KG1 (cell line): ENCODE measurements at places on chromosomes 7 and 10.
A peak's percentile ranks its signal among the peaks of the same experiment; 100 is the strongest.

DNA sequence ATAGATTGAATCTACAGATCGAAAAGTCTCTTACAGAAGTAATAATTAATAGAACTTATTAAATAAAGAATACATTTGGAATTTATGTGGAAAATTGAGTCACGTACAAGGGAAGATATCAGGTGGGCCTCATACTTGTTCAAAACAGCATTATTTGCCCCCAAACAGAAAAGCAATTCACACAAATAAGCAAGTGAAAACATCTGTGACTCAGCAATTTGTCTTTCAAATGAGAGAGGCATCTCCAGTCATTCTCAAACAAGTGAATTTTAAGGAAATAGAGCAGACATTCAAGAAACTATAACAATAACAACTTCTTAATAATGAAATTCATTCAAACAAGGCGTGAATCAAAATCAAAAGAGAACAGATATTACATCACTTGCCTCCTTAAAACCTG lies 50.1 kb downstream of the SEMA3A start:
- DNase-seq: no peak

DNA sequence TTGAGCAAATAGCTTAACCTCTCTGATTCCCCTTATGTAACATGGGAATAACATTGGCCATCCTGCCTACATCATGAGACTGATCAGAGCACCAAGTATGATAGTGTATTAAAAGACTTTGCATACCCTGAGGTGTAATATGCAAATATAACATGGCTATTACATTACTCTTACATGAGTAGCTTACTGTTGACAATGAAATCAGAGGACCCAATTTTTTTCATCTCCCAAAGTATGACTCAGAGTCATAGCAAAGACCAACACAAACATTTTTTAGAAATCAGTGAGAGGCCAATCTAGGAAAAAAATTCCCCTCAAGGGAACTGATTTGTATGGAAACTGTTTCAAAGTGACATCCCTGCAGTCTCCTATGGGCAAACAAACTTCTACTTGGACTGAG lies 47.0 kb upstream of the TMEM140 start:
- DNase-seq: no peak

DNA sequence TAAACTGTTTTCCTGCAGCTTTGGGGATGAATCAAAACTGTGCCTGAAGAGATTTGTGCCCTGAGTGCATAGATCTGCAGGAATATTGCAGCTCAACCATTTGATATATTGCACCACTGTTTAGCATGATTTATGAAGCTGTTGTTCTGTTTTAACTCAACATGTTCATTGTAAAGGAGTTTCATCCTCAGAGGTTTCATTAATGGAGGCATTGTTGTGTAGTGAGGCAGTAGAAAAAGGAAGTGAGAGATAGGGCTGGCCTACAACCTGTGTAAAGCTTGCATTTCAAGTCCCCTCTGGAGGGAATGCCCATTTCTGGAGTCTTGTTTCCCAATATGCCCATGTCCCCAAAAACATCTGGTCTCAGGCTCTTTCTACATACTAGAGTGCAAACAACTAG lies 67.5 kb downstream of the DNAJC12 start:
- no peak for DNase-seq

DNA sequence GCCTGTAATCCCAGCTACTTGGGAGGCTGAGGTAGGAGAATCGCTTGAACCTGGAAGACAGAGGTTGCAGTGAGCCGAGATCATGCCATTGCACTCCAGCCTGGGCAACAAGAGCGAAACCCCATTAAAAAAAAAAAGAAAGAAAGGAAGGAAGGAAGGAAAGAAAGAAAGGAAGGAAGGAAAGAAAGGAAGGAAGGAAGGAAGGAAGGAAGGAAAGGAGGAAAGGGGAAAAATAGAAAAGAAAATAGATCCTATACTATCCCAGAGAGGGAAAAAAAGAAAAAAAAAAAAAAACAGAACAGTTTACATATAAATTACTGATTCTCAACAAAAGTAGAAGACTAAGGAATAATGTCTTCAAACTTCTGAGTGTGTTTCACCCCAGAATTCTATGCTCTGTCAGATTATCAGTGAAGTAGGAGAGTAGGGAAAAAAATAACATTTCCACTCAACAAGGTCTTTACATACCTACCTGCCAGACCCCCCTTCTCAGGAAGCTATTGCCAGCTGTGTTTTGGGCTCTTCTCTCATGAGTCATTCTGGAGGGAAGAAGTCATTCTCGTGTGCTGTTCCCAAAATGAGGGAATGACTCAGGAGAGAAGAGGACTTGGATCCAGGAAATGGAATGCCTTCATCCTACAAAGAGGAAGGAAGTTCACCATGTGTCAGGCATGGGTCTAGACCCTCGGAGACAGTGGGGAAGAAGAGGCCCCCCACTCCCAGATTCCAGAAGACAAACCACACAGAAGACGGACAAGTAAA lies 20.9 kb downstream of the RGS10 start:
- DNase-seq: no peak

DNA sequence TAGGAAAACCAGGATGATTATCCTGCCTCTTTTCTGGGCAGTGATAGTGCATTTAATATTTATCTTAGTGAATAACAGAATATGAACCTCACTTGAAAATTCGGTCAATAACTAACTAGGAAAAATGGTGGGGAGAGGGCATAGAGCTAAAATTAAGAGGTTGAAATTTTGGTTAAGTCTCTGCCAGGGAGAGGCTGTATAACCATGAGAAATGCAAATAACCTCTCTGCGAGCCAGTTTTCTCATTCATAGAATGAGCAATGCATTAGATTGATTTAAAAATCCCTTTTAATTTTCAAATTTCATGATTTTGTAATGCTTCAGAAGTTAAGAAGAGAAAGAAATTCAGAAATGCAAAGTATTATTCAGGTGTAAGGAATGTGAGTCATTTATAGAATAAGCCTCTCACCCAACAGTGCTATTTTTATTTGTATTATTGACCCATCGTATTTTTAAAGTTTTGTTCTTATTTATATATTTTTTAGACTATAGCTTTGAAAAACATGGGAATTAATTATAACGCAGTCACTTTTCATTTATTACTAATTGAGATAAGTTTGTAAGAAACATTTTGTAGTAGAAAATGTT lies 104.7 kb downstream of the PHF14 start:
- DNase-seq: no peak

DNA sequence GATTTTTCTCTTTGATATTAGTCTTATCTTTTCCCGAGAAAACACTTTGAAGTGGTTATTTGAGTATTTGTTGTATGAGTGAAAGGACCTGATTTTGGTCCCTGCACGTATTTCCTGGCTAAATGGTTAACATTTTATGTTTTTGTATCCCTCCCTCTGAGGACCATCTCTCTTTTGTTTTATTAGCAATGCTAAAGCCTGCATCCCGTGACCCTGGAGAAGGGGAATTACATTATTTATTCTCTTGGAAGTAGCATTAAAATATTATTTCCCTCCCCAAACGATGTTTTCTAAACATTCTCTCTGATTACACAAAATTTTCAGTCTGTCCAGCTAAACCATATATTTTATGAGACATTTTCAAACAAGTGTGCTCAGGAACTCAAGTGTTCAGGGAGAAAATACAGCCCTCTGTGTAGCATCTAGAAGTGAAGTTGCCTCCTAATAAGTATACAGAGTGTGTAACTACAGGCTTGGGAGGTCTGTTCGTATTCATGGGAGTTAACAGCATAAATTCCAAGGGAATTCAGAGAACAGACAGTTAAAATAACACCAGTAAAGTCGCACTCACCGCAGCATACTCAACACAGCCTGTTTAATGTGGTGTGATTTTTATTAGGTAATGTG lies 163.8 kb upstream of the NPVF start:
- DNase-seq: no peak

DNA sequence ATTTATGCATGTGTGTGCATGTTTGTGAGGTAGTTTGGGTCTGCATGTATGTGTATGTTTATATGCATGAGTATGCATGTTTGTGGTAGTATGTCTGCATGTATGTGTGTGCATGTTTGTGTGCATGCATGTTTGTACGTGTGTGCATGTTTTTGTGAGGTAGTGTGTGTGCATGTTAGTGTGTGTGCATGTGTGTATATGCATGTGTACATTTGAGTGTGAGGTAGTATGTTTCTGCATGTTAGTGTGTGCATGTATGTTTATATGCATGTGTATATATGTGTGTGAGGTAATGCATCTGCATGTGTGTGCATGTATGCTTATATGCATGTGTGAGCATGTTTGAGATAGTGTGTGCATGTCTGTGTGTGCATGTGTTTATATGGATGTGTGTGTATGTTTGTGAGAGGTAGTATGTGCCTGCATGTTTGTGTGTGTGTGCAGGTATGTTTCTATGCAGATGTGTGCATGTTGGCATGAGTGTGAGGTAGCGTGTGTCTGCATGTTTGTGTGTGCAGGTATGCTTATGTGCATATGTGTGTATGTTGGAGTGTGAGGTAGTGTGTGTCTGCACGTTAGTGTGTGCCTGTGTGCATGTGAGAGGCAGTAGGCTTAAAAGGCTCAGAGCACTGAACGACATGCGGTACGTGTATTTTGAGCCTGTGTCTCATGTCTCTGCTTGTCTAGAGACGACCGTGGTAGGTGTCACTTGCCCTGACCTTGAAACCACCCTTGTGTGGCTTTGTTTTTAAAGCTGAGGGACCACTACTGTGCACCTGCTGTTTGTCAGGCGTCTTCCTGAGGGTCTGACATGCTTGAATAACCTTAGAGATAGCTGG lies 43.7 kb downstream of the PFKP start:
- no peak for DNase-seq

DNA sequence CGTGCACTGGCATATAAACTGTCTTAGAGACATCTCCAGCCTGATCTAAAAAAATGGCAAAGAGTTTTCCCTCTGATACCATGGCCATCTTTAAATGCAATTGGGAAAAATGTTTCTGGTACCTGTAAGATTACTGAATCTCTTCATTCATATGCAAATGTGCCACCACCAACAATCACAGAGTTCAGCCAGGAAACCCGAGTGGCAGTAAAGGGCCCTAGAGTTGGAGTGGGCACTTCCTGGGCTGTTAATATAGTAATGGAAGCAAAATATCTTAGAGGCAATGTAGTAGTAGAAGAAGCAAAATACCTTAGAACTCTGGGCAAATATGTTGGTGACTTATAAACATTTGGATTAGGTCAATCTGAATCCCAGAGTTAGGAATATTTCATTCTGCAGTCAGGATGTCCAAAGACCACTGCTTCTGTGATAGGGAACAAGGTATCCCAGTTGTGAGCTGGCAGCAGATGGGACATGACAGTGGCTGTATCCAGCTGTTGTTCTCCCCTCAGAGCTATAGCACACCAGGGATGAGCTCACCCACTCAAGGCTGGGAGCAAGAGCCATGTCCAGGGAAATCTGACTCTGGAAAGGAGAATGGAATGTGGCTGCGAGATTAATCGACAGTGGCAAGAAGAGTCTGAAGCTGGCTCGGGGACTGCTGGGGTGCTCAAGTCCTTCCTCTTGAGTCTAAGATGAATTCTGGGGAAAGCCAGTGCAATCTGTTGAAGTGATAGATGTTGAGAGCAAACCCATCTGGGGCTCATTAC lies 332.1 kb downstream of the PHTF2 start:
- no peak for DNase-seq

GRCh38 chr7:114934086-114934485 lies 12.2 kb downstream of the MDFIC start:
- DNase-seq: no peak

- DNase-seq: no peak
Observed at GRCh38 chr7:55023841-55024505, 5.2 kb downstream of the EGFR start.

GRCh38 chr7:69418869-69419670 lies 179.2 kb upstream of the AUTS2 start:
- no peak for DNase-seq

GRCh38 chr10:9302140-9302746 lies 1247.8 kb downstream of the GATA3 start:
- peak; percentile 85 for DNase-seq

GRCh38 chr7:94540428-94540827 lies 30.8 kb downstream of the CASD1 start:
- no peak for DNase-seq

- no peak for DNase-seq
Observed at GRCh38 chr10:89001729-89002072, 11.1 kb downstream of the FAS start.

DNA sequence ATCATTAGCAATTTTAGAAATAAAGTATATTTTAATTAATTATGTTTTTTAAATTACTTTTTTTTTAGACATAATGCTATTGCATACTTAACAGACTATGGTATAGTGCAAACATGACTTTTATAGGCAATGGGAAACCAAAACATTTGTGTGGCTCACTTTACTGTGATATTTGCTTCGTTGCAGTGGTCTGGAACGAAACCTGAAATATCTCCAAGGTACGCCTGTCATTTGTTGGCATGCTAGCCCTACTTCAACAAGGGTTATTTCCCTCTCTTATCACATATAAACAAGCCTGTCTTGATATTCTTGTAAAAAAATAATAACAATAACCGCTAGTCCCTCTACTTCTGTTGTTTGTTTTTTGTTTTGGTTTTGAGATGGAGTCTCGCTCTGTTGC lies 74.2 kb downstream of the TYW1B start:
- no peak for DNase-seq

DNA sequence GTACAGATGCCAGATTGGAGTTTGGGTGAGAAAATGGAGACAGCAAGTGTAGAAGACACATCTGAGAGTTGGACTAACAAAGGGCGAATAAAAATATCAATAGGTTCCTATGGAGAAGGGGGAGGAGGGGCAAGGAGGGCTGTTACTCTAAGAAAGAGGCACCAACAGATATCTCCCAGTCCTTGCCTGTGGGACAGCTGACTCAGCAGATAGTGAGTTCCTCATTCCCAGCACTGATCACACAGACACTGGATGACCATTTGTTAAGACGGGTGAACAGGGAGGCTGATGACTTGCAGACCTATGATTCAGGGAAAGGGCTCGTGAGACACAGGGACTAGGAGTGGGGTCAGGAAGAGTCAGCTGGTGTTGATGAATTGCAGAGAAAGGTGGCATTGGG lies 5.7 kb upstream of the PRR15 start:
- no peak for DNase-seq

- no peak for DNase-seq
Observed at GRCh38 chr7:137895301-137896221, 48.8 kb upstream of the DGKI start.

GRCh38 chr7:24572997-24573553 lies at the start of gene PALS2:
PALS2 (plus strand) TSS chr7:24573452; CDS start chr7:24623668, 50,216 bp downstream.
- DNase-seq: peak; percentile 38

GRCh38 chr7:52838981-52839411 lies 196.4 kb upstream of the POM121L12 start:
- DNase-seq: no peak

GRCh38 chr7:79855172-79855571 lies 279.5 kb upstream of the GNAI1 start:
- no peak for DNase-seq
